Dermis blood vessel endothelial cell (primary cell): ENCODE measurements at places on chromosomes 2 and 18. TPM values are rescaled to one million over a fixed set of nuclear protein-coding genes. Genes with fewer than 3 reads are reported as not detected.

ACTR3 gene
- total RNA-seq: 248 and 408 TPM in 2 replicates

CHPF gene
- 0.84 and 3.2 TPM in 2 replicates for total RNA-seq

SPDYA gene
- total RNA-seq: 0.34 and 0.56 TPM in 2 replicates

RGPD3 gene
- total RNA-seq: 0.33 and 0.51 TPM in 2 replicates

TANK gene
- total RNA-seq: 79.4 and 114 TPM in 2 replicates

CBLN2 gene
- not detected in 2 replicates for total RNA-seq

MPV17 gene
- total RNA-seq: 48.6 and 64.3 TPM in 2 replicates

LDLRAD4 gene
- total RNA-seq: 15.9 and 20.1 TPM in 2 replicates

VWA3B gene
- not detected in 2 replicates for total RNA-seq
